Progenitor cell of endocrine pancreas (in vitro differentiated cells): ENCODE measurements at places on chromosomes 4 and X. TPM values are rescaled to one million over a fixed set of nuclear protein-coding genes. Genes with fewer than 3 reads are reported as not detected.

DNA sequence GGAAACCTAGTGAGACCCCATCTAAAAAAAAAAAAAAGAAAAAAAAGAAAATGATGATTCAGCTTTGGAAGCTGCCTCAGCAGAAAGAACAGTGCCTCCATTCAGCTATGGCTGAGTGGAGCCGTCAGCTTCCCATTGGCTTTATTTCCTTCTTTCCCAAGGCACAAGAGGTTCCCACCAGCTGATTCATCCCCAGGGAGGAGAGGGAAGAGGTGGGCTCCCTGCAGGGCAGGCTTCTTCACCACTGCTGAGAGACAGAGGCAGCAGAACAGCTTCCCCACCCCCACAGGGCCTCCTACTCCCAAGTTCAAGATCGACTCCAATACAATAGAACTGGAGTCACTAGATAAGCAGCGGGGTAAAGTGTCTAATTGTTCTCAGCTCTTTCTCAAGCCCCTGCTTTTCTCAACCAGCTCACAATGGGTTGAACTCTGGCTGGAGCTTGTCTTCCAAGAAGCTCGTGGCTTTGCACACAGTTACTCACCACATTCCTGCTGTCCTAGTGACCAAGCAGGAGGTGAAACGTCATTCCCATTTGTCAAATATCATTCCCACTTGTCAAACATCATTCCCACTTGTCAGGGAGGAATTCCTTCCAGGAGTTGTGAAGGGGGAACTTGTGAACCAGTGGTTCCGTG lies 47.8 kb downstream of the FHDC1 start:
- DNase-seq: no peak

DNA sequence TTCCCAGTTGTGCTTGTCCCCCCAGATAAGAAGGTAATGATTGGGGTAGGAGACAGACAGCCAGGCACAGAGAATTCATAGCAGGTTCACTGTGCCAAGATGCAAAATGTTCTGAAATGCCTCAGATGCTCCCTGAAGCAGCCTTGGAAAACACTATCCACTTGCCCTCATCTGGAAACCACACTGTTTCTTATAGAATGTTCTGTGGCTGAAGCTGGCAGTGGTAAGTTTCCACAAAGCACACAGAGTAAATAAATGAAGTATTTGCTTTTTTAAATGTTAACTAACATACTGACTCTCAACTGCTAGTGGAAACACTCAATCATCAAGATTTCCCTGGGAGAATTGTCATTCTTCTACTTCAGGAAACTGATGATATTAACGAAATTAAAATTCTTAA lies 311.4 kb downstream of the PRDM5 start:
- no peak for DNase-seq

GRCh38 chr4:102778720-102779119 lies 18.0 kb upstream of the MANBA start:
- DNase-seq: no peak

The HSPA4L gene
- total RNA-seq: 3.5 and 4.8 TPM in 2 replicates

The FRG2 gene
- total RNA-seq: not detected in 2 replicates

The CHRDL1 gene
- total RNA-seq: 17.8 and 19.7 TPM in 2 replicates
